MCF 10A (cell line): ENCODE measurements at places on chromosomes 6 and 20. TPM values are rescaled to one million over a fixed set of nuclear protein-coding genes. Genes with fewer than 3 reads are reported as not detected.

GRCh38 chr20:20668639-20669038, 43.8 kb downstream of the RALGAPA2 start:
- no peak for DNase-seq

DNA sequence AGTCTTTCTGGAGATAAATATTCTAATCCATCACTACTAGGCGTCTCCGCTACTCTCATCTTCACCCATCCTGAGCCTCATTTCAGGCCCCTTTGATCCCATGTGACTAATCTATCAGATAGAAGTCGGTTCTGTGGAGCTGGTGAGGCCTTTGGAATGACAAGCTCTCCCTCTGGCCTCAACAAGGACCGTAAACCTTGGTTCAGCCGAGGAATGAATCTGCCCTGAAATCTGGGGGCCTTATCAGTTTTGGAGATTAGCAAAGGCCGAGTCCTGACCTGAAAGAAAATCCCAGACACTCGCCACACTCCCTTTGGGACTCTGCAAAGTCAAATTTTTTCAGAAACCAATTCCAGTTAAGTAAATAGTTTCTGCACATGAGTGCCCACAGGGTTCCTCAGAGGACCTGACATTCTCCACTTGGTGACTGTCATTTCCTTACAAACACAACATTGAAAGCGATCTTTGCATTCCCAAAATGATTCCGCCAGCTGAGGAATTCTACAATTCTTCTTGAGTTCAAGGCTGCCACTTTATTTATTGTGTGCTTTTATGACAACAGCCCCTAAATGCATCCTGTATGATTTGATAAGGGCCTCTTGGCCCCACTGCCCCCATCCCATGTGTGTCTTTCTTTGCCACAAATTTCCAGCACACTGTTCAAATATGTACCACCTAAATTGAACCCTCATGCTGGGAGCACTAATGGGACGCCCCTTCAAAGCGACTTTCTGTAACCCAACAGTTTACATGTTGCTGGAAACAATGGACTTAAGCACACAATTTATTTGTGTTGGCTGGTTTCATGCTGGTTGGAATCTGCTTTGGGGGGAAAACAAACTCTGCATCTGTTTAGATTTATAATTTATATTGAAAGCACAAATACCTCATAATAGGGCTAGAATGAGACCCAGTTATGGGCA, 10.0 kb upstream of the RIPOR3 start:
- no peak for DNase-seq

GRCh38 chr6:35258858-35259193, 709 bp upstream of the ZNF76 start:
- DNase-seq, result no peak

GRCh38 chr6:14540810-14541540, 423.4 kb downstream of the CD83 start:
- peak; percentile 20 for DNase-seq

GRCh38 chr20:59788811-59789397, 144.5 kb downstream of the SYCP2 start:
- DNase-seq, result no peak

GTSF1L gene
- total RNA-seq, result not detected in 2 replicates

GRCh38 chr6:28643017-28643740, 117.5 kb downstream of the GPX5 start:
- peak; percentile 76 for DNase-seq

GRCh38 chr6:52385074-52385473, 23.1 kb downstream of the PAQR8 start:
- DNase-seq, result no peak

PAX1 gene
- not detected in 2 replicates for total RNA-seq

GRCh38 chr6:109087661-109088264, 6.9 kb downstream of the SESN1 start:
- DNase-seq, result no peak

DNA sequence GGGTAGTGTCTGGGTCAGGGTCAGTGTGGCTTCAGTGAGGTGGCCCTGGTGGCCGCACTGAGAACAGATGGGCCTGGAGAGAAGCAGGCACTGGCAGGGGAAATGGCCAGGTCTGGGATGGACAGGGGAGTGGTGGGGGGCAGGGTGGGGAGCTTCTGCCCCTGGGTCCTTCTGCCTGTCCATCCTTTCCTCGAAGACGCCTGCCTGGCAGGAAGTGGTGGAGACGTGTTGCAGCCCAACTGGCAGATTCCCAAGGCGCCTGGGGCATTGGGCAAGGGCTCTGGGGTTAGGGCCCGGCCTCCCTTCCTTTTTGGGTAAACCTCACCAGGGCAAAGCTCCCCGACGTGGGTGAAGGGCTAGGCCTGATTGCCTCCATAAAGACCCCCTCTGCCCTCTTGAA, 10.4 kb downstream of the SRC start:
- peak; percentile 75 for DNase-seq

PHF3 gene
- total RNA-seq, result 41.0 and 46.4 TPM in 2 replicates

SRSF12 gene
- total RNA-seq, result 1.1 and 1.2 TPM in 2 replicates

DNA sequence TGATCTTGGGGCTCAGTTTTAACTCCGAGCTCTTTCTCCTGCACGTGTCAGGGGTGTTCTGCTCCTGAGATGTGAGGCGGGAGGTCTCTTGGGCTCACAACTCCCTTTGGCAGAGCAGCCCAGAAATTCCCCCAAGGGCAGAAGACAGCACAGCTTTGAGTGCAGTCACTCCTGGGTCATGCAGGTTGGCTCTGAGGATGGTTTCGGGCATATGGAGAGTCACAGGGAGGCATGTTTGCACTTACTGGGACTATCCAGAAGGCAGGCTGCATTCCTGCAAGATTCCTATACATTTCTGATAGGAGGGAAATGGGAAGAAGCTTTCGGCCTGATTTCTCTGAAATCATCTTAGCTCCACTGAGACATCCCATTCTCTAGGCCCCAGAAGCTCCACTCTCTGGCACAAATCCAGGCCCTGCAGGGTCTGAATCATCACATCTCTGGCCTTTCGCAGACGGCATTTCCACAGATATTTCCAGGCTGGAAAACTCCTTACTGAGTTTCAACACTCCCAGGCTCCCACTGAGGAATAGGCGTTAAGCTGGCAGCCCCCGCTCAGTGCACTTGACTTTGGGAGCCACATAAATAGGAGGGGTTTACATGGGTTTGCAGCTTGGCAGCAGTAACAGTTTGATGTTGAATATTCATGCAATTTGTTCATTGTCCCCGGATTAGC, 39.7 kb downstream of the AGPAT4 start:
- peak; percentile 96 for DNase-seq

CST5 gene
- not detected in 2 replicates for total RNA-seq

DNA sequence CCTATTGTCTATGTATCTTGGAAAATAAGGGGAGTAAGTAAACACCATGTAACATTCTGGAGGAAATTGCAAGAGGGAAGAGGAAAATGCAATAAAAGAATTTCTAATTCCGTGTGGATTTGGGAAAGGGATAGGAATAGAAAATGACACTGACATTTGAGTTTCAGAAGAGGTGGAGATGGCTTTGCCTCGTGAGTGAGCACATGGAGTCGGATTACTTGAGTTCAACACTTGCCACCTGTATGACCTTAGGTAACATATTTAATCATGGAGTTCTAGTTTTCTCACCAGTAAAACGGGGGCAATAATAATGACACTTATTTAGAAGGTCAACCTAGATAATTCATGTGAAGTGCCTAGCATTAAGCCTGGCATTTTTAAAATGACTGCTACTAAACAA, 10.8 kb upstream of the PBOV1 start:
- no peak for DNase-seq

GRCh38 chr6:104087765-104088164, 772.0 kb downstream of the HACE1 start:
- no peak for DNase-seq

DNA sequence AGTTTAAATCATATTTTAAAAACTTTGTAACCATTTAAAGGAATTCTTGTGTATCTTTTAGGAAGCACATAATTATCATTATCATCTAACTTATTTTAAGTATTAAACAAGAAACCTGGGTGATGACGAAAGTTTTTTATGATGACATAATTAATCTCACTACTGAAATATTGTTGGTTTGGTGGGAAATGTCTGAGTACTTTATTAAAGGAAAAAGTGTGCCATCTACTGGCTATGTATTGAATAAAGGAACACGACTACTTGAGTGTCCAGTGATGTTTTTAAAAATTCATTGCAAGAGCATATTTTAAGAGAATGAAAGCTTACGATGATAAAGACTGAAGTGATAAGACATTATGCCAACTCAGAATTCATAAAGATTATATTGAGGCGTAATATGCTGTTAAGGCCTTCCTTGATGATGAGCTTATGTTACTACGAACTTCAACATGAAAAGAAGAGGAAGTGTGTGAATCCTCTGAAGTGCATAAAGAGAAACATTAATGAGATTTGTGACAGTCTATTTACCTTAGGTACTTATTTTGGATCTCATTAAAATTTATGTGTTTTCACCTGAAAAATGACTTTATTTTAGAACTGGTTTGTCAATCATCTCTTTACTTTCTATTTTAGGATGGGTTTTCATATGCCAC, 12.0 kb upstream of the TRMT11 start:
- DNase-seq, result peak; percentile 66

DNA sequence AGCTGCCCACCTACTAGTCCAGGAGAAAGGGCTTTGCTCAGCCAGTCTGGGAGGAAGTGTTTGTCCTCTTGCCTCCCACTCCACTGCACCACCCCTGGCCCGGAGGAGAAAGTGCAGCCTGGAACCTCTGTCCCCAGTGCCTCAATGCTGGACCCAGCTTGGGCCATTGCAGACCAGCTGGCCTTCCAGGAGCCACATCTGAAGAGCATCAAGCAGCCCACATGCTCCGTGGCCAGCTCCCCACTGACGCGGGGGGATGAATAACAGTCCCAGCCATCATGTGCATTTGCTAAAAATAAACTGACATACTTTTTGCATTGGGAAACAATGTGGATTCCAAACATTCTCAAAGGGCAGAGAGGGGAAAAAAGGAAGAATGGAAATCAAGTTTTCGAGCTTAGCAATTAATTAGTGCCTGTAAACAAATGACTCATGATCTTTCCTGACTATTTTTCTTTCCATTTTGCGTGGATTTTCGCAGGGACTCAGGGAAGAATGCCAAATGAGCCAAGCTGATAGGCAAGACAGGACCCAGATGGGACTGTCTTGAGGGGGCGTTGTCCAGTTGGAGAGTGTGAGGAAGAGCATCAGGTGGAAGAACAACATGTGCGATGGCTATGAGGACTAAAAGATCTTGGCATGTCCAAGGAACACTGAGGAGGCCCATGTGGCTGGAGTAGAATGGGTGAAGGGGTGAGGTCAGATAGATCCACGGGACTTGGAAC, 34.1 kb downstream of the CEBPB start:
- DNase-seq, result peak; percentile 33

DNA sequence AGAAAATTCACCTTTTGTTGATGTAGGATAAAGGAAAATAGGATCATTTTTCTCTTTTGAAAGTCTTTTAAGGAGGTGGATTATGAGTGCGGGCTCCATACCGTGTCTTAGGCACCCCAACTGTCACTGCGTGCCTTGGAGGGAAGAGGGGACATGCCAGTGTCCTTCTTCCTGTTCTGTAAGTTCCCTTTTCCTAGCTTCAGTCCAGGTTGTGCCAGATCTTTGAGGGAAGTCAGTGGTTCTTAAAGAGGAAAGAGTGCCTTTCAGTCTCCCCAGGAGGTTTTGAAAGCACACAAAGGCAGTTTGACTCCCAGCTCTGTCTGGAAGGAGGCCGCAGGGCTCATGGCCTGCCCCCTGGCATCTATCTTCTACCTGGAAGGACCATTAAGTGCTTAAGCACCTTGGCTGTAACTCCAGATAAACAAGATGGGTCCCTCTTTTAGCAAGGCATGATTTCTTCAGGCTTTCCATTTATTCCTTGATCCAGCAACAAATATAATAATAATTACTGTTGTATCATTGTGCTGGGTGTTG, 13.0 kb downstream of the EFCAB8 start:
- DNase-seq, result no peak

VGLL2 gene
- total RNA-seq, result not detected in 2 replicates

MROH8 gene
- total RNA-seq, result 1.1 and 1.5 TPM in 2 replicates

DNA sequence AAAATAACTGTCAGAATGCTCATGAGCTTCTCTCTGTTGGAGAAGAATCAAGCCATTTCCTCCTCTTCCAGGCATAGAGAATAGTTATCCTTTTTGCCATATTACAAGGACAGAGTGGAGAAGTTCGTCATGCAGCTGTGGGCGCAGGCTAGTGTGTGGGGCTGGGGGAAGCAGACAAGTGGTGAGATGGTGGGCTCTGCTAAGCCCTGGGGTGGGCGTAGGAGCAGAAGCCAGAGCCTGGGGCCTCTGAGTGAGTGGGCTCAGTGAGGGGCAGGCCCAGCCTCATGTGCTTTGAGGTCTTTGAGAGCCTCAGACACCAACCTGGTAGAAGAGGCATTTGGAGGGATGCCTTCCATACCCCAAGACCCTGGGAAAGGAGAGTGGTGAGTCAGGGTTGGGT, 19.4 kb downstream of the ARID1B start:
- no peak for DNase-seq

BPI gene
- total RNA-seq, result not detected in 2 replicates

L3MBTL1 gene
- 10.5 and 11.4 TPM in 2 replicates for total RNA-seq

OR14J1 gene
- total RNA-seq, result not detected in 2 replicates

SCGN gene
- not detected in 2 replicates for total RNA-seq

- DNase-seq, result no peak
Measured at GRCh38 chr6:15017261-15017660, 228.6 kb upstream of the JARID2 start.

- DNase-seq, result no peak
Measured at GRCh38 chr20:41927655-41928054, 309.5 kb upstream of the CHD6 start.

LHFPL5 gene
- not detected in 2 replicates for total RNA-seq

TCF15 gene
- total RNA-seq, result not detected in 2 replicates

DNA sequence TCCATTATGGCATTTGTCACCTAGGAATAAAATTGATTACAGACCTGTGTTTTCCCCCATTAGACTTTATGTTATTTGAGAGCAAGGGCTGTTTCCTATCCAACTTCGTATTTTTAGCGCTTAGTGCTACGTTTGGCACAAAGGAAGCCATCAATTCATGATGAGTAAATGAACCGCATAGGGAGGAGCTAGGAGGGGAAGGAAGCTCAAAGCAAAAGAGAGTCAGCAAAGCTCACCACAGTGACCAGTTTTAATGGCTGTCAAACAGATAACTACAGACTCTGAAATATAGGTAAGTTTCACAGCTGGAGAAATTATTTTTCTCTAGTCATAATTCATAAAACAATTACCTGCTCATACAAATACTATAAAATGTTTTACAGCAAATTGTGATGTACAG, 6.9 kb upstream of the SAMD3 start:
- DNase-seq, result no peak

RING1 gene
- 45.4 and 48.3 TPM in 2 replicates for total RNA-seq

GJA10 gene
- not detected in 2 replicates for total RNA-seq

DNA sequence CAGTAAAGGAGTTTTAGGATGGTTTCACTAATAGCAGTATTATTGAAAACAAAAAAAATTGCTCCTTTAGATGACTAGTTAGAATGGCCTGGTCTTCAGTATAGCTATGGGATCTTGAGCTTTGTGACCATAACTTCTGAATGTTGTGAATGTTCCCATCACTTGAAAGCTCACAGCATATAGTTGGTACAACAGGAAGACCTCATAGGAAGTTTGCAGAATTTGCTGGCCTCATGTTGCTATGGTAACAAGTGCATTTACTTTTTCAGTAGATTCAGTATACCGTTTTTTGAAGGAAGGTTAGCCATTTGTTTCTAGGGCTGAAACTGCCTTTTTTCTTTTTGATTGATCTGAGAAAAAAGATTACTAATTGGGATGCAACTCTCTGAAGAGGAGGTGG, 8.3 kb downstream of the PHF3 start:
- no peak for DNase-seq
